ENCODE measurements at places on chromosomes 12 and 14.

- DNase-seq: no peak
These were observed 433.0 kb upstream of the LMO3 start for GRCh38 chr12:17038923-17039322.

DNA sequence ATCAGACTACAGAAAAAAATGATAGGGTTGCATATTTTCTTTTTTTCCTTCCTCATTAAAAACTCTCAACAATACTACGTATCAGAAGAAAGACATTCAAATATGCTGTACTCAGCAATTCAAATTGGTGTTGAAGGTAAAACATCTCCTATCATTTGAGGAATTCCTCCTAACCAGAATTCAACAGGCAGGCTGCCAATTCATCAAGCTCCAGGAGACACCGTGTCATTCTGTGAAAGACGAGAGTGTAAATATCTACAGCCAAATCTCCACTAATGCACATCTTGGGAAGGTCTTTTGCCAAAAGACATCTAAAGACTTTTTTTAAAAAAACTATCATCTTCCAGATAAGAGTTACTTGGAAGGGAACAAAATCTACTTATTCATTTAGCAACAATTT is 26.6 kb downstream of the NT5DC3 start:
- DNase-seq: no peak

- no peak for DNase-seq
These were observed 18.5 kb downstream of the PPP2R5E start for GRCh38 chr14:63524537-63525155.

DNA sequence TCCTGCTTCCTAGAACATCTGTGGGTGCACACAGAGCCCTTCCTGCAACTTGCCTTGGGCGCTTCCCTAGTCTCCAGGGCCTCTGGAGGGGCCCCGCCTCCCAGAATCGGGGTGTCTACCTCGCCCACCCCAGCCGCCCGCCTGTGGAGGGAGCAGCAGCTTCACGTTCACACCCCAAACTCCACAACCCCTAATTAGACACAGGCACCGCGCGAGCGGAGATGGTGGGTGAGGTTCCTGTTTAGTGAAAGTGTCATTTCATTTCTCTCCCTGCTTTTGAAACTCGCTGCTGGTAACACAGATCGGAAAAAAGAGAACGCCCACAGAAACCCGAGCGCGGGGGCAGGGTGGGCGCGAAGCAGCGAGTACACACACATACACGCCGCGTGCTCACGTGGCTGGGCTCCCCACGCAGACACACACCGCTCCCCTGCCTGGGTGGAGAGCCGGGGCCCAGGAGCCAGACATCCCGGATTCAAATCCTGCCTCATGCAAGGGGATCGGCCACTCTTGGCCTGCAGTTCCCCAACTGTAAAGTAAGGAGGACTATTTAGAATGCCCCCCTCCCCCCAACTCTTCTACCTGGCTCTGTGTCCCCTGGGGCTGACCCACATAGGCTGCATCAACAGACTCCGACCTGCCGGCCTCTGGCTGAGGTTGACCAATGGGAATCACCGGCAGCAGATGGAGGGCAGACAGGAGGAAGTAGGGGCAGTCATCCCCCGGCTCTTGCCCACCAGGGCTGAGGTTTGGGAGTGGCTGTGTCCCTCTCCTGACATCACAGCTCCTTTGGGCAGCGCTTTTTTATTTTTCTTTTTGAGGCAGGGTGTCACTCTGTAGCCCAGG is 79.2 kb upstream of the NCOR2 start:
- DNase-seq: peak; percentile 74

DNA sequence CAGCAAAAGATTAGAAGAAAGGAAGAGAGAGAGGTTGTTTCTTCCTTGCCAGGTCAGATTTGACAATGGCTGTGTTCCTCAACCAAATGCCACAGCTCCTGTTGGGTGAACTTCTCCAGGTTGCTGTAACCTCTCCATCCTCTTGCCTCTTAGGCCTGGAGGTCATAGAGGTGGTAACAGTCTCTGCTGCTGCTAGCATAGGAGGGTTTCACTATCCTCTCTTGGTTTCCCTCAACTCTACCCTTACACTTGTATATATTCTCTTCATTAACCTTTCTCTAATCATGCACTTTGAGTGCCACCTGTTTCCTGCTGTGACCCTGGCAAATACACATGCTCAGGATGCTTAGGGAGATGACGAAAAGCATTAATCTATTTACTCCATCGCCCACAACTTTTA is 67.7 kb upstream of the HIF1A start:
- no peak for DNase-seq

DNA sequence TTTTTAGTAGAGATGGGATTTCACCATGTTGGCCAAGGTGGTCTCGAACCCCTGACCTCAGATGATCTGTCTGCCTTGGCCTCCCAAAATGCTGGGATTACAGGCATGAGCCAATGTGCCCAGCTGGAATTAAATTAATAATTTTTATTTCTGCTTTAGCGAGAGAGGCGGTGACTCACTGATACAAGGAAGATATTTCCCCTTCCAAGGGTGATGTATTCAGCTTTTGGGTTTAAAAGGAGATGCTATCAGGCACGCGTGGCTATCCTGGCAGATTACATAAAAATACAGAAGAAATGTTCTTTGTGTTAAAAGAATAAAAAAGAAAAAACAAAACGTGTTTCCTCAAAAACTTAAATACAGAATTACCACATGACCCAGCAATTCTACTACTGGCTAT is 12.4 kb upstream of the P2RX7 start:
- no peak for DNase-seq

- no peak for DNase-seq
These were observed 504.1 kb downstream of the TMTC2 start for GRCh38 chr12:83190631-83191390.

GRCh38 chr14:53619691-53620231 is 336.9 kb downstream of the BMP4 start:
- DNase-seq: no peak

DNA sequence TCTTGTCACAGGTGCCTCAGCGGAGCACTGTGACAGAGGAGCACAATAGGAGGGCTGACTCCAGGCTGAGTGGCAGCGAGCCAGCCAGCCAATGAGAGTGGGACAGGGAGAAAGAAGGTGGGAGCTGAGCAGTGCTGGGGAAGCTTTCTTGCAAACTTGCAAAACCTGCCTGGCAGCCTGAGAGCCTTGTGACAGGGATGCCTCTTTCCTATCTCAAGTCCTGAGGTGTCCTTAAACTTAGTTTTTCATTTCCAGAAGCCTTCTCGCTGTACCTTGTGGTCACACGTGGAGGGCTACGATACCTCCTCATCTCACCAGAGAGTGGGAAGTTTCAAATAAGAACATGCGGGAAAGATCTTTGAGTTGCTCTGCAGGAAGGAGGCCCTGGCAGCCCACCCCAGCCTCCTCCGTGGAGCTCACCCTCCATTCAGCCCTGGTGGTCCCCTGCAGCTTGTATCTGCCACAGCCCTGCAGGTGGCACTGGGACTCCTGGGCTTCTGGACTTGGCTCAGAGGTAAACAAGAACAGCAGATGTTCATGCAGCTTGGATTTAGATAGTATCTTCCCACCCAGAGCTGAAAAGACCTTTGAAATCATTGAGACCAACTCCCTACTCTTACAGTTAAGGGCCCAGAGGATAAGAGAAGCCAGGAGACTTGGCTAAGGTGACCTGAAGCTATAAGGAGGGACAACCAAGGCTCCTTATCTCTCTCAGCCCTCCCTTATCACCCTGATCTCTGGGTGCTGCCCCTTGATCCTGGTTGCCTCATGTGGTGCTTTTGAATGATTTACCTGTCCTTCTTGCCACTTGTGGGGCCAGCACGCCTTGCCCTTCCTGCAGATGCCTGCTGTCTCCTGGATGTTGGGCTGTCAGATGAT is 153.5 kb upstream of the MAX start:
- DNase-seq: no peak

GRCh38 chr12:125228519-125229260 is 163.5 kb downstream of the AACS start:
- DNase-seq: no peak

GRCh38 chr14:98489115-98489514 is 782.9 kb downstream of the BCL11B start:
- DNase-seq: no peak

DNA sequence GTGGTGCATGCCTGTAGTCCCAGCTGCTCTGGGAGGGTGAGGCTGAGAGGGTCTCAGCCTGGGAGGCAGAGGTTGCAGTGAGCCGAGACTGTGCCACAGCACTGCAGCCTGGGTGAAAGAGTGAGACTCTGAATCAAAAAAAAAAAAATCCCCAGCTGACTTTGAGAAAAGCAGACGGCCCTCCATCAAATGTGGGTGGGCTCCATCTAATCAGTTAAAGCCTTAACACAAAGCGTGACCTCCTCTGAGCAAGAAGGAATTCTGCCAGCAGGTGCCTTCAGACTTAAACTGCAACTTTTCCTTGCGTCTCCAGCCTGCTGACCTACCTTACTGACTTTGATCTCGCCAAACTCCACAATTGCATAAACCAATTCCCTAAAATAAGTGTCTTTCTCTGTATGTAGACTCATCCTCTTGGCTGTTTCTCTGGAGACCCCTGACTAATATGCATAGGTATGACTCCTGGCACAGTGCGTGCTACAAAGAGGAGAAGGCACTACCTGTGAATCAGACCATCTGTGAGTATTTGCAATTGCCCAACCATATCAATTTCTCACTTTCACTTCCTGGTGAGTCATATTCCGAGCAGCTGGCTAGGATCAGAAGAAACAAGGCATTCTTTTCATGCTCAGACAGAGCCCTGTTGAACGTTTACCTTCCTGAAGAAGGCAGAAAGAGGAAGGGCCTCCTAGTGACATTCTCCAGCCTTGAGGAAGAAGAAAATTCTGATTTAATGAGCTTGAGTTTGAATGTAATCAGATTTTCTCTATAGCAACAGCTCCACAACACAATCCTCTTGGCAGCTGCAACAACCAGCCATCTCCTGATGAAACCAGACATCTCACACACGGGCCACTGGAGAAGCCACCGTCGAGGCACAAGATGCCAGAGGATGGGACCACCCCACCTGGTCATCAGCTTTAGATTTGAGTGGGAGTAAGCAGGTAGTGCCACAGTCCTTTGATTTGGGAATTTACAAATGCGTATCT is 54.3 kb downstream of the CLMN start:
- peak; percentile 38 for DNase-seq

DNA sequence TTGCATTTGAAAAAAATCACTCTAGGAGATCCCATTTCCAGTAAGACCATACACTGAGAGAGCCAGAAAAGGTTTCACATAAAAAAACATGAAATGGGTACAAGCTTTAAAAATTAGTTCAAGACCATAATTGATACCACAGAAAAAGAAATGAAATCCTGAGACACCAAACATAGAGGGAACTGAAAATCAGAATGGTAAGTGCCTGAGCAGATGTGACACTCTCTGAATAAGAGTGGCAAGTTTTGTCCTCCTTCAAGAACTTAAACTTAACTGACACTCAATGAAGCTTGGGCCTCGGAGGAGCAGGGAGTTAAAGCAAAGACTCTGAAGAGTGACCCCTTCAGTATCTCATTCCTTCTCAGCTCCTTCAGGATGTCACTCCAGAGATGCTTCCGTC is 23.2 kb upstream of the PTGDR start:
- no peak for DNase-seq

DNA sequence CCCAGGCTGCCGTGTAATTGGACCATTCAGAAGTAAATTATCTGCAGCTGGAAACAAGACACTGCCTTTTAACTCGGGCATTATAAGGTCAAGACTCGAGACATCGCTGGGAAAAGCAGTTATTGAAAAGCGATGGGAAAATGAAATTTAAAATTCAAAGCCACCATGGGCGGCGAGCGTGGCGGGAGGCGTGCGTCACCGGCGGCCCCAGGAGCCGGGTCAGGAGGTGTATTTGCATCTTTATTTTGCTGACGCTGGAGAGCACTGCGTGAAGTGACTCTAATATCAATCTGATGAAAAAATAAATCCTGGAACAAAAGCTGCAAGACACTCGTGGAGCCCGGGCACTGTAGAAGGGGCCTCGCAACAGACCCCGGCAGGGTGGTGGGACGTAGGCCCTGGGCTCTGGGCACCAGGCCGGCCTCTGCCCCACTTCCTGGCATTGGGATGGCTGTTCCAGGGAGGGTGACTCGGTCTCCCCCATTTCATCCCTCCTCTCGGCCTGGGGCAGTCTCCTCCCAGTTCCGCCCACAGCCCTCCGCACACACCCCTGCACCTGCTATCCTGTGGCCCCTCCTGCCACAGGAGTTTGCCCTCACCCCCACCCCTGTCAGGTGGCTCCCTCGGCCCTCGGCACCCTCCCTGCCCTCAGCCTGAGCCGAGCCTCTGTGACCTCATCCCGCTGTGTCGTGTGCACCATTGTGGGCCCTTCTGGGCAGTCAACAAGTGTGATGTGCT is 196.2 kb downstream of the KIF26A start:
- DNase-seq: no peak

DNA sequence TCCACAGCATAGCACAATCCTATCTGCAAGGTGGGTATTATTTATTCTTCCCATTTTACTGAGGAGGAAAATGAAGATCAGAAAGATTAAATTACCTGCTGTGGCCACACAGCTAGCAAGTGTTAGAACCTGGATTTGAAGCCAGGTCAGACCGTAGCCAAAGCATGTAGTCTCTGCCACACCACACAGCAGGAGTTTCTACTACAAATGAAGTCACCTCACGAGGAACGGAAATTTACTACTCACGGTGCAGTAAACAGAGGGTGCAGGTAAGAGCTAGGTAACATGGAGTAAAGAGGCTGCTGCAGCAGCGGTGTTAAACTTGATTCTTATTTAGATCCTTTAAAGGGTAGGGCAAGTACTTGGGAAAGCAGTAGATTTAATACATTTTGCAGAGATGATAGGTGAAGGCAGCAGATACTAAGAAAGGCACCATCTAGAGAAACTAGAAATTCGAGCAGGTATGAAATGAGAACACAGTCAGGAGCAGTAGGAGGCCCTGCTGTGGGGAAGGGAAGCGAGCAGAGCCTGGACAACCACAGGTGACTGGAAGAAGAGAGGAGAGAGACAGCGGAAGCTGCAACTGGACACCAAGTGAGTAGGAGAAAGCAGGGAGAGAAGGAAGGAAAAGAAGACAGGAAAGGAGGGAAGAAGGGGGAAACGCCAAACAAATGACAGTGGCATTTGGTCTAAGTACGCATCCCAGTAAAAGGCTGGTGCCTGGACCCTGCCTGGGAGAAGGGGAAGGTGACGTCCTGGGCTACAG is 21.5 kb downstream of the SPTB start:
- DNase-seq: no peak

DNA sequence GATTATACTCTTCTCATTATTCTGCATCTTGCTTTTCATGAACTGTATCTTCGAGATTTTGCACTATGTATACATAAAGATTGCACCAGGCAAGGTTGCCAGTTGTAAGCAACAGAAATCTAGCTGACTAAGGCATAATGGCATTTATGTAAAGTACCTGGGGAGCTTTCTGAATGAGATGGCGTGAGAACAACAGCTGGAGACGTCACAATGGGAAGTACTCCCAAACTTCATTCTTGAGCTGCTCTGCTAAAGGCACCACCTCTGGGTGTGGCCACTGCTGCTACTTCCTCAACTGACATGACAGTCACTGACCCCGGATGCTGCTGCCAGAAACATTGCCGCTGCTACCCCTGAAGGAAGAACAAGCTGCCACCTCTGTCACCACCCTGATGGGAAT is 220.7 kb downstream of the NOVA1 start:
- DNase-seq: no peak

GRCh38 chr12:102728506-102729242 is 188.4 kb downstream of the PAH start:
- no peak for DNase-seq

Measured in stimulated activated CD4-positive, alpha-beta T cell treated with anti-CD3 and anti-CD28 coated beads, Interleukin-2, amount 100 ng/mL, for 24 hours (primary cell).